Tongue (tissue), 3 donors: ENCODE measurements at places on chromosomes 4 and X. TPM values are rescaled to one million over a fixed set of nuclear protein-coding genes. Genes with fewer than 3 reads are reported as not detected.

CLNK gene
- total RNA-seq = not detected

CXXC4 gene
- total RNA-seq = 1.4 TPM

XAGE3 gene
- total RNA-seq = not detected

CRMP1 gene
- 7.3 TPM for total RNA-seq

KIAA1210 gene
- total RNA-seq = 0.10 TPM

RBMX gene
- 297 TPM for total RNA-seq

PARM1 gene
- total RNA-seq = 29.5 TPM

VEGFD gene
- 12.3 TPM for total RNA-seq
